ENCODE measurements at places on chromosomes 6 and 20.
A peak's percentile ranks its signal among the peaks of the same experiment; 100 is the strongest.

- DNase-seq, result no peak
These were observed 391.1 kb downstream of the BTBD9 start for GRCh38 chr6:38248500-38249234.

DNA sequence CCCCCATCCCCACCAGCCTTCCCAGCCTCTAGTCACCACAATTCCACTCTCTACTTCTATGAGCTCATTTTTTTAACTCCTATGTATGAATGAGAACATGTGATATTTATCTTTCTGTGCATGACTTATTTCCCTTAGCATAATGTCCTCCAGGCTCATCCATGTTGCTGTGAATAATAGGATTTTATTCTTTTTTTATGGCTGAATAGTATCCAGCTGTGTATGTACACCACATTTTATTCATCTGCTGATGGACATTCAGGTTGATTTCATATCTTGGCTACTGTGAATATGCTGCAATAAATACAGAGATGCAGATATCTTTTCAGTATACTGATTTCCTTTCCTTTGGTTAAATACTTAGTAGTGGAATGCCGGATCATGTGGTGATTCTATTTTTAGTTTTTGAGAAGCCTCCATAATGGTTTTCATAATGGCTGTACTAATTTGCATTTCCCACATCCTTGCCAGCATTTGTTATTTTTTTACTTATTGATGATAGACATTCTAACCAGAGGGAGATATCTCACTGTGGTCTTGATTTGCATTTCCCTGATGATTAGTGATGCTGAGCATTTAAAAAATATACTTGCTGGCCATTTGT, 194.9 kb downstream of the PACRG start:
- no peak for DNase-seq

DNA sequence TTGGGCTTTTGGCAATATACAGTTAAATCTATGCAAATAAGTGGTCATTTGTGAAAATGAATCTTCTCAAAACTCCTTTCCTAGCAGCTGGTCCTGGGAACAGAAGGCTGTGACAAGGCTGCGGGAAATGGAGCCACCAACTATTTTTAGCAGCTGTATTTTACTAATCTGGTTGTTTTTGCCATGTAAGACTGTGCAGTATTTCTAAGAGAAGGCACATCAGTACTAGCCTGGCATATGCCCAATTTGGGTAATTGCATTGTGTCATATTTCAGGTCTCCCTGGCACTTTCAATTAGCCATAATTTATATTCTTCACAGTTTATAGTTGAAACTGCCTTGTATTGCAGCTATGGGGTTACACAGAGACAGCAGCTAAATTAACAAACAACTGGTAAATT, 109.6 kb downstream of the MANEA start:
- DNase-seq, result no peak

DNA sequence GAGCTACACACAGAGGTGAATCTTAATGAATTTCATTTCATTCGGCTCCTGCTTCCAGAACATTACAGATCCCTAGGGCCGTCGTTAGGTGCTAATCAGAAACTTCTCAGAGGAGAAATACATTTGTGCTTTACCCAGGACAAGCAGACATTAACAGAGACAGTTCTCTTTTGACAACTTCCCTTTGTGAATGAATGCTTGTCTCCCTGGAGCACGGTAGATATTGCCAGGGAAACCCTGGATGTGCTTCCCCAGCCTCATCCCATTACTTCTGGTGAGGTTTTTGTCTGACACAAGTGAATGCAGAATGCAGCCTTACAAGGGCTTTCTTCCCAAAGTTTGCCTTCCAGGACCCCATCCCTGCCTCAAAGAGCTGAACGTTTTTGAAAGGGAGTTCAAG, 105.4 kb downstream of the SYNDIG1 start:
- no peak for DNase-seq

DNA sequence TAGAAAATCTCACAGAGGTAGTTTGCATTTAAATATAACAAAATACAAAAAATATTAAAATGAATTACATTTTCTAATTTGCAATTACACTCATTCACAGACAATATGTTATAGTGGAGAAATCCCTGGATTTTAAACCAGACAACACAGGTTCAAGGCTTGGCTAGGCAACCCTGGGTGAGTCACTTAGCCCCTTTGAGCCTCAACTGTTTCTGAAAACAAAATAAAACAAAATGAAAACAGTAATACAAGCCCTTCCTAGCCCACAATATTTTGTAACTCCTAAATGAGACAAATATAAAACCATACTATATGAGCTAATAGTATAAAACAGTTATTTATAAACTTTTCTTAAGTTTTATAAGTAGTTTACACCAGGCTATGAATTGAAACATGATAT, 41.0 kb downstream of the UQCC1 start:
- DNase-seq, result no peak

- no peak for DNase-seq
These were observed 76.8 kb upstream of the FOXP4 start for GRCh38 chr6:41469156-41470028.

DNA sequence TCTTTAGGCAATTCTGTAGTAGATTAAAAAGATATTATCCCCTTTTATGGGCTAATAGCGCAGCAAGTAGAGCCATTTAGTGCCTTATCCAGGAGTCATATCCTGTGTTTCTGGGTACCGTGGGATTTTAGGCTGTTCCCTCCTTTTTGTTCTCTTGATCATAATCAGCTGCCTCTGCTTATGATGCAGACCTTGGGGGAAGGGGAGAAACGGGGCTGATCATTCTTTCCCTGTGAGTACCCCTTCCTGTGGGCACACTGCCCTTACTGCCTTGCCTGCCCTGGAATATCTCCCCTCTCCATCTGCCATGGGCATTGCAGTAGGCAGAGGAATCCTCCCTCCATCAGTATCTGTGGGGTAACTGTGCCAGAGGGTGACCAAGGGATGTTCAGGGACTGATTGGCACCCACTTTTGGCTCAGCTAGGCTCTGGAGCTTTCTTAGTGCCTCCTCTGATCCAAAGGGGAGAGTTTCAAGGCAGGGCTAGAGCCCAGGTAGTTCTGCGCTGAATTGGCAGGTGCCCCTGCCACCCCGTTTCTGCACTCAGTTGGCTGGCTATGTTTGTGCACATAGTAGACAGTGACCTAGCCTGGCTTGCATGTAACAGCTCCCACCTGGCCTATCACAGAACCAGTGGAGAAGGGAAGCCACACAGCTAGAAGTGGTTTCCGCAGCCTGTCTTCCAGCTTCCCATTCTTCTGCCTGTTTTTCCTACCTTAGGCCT, 103.3 kb downstream of the FIG4 start:
- no peak for DNase-seq

- DNase-seq, result no peak
These were observed 86.4 kb downstream of the LY86 start for GRCh38 chr6:6674872-6675271.

DNA sequence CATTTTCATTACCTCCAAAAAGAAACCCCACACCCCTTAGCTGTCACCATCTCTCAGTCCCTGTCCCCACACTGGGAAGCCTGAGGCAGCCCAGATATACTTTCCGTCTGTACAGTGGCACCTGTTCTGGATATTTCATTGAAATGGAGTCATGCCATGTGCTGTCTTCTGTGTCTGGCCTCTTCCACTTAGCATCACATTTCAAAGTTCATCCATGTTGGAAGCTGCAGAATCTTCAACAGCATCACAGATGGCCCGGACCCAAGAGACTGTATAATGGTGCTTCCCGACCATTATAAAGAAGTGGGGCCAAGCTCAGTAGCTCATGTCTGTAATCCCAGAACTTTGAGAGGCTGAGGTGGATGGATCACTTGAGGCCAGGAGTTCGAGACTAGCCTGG, 58.4 kb downstream of the DLGAP4 start:
- DNase-seq, result no peak

DNA sequence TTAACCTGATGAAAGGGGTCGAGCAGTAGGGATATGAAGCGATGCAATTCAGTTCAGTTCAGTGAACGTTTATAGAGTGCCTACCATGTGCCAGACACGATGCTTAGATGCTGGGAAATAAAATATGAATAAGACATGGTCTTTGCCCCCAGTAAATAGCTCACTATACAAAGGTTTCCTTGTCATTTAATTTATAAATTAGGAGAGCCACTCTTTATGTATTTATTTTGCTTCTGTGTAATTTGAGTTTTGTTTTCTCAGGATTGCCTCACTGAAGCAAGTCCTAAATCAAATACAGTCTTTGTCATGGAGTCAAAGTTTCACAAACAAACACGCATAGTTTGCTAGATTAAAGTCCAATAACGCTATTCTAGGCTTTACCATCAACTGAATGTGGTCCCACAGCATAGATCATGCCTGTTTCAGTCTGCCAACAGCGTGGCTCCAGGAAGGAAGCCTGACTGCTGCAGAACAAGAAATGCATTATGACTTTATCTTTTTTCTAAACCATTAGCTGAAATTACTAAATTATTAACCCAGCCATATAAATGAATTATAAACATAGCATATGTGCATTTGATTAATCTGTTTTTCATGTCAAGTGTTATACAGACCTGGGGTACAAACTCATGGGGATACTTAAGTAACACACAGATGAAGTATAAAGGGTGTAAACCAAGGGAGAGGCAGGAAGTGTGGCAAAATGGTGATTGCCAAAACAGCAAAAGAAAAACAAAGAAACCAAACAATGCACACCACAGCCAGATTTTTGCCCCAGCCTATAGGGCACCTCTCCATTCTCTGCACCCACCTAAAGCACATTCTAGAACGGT, 29.8 kb upstream of the CCN2 start:
- DNase-seq, result no peak

DNA sequence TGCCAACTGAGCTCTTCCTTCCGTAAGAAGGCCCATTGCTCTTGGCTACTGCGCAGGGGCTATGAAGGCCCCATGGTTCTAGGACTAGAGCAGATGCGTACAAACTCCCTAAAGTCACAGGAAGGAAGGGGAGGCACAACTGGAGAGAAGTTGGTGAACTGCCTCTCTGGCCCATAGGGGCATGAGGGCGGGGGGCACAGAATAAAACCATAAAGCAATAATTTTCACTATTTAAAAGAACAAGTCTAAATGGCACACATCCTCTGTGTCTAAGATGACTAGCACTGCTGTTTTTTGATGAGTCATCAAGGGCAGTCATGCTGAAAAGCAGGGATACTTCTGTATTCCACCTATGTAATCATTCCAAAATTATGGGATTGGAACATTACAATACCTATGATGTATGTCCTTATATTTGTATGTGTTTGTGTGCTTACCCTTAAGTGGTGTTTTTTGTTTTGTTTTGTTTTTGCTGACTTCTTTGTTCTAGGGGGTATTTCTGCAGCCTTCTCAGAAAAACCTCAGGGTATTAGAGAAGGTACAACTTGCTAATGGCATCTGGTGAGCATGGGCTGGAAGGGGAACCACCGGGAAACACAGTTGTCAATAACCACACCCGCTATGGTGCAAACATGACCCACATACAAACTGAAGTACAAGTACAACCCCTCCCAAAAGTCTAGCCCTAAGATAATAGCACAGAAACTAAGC, 36.9 kb downstream of the B4GALT5 start:
- DNase-seq, result no peak

DNA sequence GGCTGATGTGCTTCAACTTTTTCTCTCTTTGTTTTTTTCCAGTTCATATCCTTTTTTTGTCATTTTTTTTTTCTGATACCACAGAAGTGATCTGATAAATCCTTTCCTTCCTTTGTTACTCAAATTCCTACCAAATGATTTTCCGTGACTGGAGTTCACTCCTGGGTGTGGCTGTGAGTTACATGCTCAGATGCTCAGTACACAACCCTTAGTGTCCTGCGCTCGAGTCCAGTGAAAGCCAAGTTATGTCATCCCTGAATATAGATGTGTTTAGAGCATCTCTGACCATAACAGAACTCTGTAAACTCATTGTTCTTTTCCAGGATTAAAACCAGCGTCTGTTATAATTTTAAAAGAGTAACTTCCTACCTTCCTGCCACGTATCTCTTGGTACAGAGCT, 147.2 kb upstream of the AKAP12 start:
- no peak for DNase-seq

DNA sequence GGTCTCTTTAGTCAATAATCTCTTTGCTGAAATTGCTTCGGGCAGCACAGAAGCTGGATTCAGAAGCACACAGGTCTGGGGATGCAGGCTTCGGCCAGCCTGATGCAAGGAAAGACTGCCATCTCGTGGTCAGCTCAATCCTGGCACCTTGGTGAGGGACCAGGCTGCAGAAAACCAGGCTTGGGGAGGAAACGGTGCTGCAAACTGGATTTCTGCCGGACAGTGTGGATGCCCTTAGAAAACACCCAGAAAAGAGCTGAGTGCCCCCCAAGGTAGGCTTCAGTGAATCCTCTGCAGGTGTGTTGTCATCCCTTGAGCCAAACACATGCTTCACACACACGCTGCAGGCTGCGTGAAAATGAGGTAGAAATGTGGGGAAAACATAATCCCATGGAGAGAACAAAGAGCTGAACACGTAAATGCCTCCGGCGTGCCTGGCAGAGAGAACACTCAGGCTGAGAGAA, 89.8 kb upstream of the PAX1 start:
- peak; percentile 10 for DNase-seq

DNA sequence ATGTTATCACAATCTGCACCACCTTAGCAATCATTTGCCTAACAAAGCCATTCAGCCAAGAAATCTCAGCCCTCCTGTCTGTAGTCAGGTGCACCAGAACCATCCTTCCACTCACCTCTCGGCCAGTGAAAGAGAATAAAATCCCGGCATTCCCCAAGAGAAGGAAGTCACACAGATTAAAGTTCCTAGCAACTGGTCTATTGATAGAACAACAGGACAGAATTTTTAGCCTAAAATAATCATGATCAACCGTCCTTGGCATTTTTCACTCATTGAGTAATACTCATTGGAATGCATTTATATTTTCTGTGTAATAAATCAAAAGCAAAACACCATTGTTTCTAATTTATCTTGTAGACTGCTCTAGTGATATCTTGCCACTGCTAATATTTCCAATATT, 85.7 kb upstream of the CDH4 start:
- DNase-seq, result no peak

- DNase-seq, result no peak
These were observed 785 bp upstream of the ULBP3 start for GRCh38 chr6:150069706-150070105.

GRCh38 chr20:38290829-38291814, 12.8 kb upstream of the BPI start:
- no peak for DNase-seq

- DNase-seq, result no peak
These were observed 44.5 kb upstream of the BMP6 start for GRCh38 chr6:7681449-7681848.
